Stimulated activated CD8-positive, alpha-beta memory T cell treated with anti-CD3 and anti-CD28 coated beads, Interleukin-15, amount 100 ng/mL, for 4 hours (primary cell): ENCODE measurements at places on chromosomes 6 and 20.

DNA sequence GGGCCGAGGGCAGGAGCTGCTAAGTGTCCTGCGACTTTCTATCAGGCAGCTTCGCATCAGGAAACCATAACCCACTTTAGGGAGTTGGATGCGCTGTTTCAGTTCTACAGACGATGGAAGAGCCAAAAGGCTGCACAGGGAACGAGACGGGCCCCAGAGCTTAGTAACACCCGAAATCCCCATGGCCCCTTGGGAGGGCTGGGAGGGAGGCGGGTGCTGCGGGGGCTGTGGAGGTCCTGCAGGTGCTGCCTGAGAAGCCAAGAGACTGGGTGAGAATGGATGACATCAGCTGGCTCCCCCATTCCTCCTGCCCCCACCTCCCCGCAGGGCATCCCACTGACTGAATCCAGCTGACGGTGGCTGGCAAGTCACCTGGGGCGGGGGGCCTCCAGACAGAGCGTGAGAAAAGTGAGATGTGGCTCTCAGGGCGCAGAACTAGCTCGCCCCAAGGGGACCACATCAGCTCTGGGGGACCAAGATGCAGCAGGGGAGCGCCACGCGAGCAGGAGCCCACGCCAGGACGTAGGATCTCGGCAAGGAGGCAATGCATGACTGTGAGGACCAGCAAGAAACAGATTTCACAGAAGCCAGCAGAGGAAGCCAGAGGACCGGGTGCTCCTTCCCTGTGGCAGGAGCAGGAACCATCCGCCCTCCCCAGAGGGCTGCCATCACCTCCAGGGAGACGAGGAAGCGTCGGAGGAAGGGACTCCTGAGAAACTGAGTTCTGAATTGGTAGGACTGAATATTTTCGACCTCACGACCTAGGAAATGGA, 36.8 kb downstream of the PNLDC1 start:
- no peak for DNase-seq

GRCh38 chr6:20117474-20117873, 94.8 kb downstream of the MBOAT1 start:
- no peak for DNase-seq

DNA sequence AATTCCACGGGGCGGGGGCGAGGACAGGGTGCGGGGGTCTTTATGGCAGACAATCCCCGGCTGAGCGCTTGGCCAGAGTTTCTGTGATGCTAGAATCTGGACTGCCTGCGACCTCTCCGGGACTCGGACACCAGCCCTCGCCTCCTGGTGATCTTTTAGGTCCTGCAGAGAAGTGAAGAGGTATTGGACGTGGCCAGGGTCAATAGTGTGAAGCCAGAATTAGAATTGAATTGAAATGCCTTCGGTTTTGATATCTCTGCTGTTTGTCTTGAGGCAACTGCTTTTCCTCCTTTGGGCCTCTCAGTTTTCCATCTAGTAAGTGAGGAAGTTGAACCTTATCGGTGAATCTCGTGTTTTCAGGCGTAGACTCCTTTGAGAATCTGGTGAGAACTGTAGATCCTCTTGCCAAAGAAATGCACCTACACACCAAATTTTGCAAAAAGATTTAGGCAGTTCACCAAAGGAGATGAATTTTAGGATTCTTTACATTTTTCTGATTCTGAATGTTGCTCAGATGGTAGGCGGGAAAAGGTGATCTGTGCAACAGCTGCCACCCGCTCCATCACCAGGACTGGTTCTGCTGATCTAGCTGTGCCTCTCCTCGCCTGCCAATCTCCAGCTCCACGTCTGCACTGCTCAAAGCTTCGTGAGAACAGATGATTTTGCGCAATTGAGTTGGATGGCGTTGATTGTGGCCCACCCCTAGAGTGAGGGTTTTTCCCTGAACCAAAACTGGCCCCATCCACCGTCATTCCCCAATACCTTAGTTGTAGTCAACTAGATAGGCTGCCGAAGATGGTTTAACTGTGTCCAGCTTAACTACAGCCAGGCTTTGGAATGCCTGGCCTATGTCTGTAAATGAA, 837 bp upstream of the OSER1 start:
- no peak for DNase-seq

DNA sequence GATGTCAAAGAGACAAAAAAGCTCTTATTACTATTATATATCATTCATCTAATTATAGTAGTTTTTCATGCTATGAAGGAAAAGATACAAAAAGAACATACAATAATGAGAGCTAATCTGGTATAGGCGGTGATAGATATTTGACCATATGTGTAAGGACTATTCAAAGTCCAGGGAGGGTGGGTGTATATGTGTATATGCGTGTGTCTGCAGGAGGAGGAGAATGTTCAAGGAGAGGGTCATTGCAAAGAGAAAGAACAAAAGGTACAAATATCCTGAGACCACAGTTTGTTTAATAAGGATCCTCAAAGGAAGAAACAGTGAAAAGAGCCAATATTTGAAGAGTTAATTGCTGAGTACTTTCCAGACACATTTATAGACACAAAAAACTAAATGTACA, 1288.6 kb upstream of the CITED2 start:
- no peak for DNase-seq

DNA sequence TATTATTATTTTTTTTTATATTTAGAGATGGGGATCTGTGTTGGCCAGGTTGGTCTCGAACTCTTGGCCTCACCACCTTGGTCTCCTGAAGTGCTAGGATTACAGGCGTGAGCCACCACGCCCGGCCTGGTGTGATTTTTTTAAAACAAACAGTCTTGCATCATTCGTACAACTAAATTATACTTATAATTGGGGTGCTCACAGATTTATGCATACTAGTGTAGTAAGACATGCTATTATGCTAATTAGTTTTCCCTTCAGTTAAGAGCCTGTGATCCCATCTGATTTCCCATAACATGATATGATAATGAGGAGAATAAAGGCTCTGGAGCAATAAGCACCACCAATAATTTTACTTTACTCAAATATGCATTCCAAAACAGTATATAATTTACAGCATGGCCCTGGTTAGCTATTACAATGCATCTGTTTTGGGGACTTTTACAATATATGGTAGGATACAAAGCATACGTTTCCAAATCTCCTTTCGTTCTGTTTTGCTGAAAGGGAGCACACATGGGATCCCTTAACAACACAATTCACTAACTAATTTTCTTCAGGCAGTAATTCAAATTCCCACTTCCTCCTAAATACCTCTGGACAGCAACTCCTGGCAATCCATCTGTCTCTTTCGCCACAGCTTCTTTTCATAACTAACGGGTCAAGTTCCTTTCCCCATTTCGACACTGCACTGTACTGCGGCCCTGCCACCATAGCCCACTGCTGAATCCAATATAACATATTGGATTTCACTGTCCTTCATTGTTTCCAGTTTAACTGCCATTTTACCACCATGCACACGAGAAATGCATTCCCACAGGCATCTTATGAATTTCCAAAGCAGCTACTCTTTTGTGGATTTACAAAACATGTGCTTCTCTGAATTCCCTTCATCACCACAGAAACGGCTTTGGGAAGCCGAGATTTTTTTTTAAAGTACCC, 1.7 kb downstream of the NUDT3 start:
- no peak for DNase-seq

DNA sequence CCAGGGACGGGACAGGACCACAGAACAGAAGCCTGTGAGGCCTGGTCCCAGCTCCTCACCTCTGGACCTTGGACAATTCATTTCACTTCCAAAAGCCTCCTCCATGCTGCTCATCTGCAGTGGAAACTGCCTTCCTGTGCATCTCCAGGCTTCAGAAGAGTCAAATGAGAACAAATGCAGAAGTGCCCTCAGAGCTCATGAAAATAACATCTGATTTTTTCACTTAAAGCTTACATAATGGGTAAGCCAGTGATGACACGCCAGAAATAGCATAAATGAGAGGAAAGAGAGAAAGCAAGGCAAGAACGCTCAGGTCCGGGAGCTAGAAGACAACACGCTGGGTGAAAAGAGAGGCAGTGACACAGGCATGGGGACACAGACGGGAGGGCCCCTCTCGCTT, 7.9 kb downstream of the CNKSR3 start:
- DNase-seq, result no peak

- DNase-seq, result no peak
Observed at GRCh38 chr6:161200610-161201370, 73.1 kb downstream of the AGPAT4 start.

DNA sequence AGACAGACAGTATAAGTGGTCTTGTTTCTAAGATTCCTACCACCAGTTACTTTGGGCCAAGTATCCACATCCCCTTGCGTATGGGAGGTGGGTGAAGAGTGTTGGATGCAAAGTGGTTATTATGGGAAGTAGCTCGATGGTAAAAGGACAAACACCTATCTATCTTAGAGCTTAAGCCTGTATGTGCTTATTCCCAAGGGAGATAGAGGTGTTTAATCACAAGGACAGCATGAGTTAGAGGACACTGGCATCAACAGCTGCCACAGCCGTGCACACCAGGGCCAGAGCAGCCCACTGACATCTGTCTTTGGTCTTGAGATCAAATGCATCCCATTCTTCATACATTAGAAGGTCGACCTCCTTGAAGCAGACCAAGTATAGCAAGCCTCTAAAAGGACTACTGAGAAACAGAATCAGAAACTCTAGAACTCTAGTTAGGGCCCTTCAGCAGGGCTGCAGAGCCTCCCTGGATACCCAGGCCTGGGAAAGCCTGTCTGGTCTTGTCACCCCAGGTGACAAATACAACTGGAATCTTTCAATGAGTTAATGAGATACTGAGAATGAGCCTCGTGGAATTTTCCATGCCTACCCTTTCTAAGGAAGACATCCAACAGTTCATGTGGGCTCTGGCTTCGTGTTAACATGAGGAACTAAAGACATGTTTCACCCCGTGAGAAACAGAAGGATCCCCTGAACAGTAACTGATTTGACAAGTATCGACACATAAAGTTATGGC, 28.7 kb downstream of the TXNDC5 start:
- no peak for DNase-seq

GRCh38 chr6:136726837-136727557, 65.3 kb downstream of the MAP3K5 start:
- no peak for DNase-seq

GRCh38 chr6:5128351-5128750, 43.2 kb downstream of the PPP1R3G start:
- no peak for DNase-seq

GRCh38 chr20:45028424-45029136, 62.3 kb downstream of the STK4 start:
- DNase-seq, result no peak

DNA sequence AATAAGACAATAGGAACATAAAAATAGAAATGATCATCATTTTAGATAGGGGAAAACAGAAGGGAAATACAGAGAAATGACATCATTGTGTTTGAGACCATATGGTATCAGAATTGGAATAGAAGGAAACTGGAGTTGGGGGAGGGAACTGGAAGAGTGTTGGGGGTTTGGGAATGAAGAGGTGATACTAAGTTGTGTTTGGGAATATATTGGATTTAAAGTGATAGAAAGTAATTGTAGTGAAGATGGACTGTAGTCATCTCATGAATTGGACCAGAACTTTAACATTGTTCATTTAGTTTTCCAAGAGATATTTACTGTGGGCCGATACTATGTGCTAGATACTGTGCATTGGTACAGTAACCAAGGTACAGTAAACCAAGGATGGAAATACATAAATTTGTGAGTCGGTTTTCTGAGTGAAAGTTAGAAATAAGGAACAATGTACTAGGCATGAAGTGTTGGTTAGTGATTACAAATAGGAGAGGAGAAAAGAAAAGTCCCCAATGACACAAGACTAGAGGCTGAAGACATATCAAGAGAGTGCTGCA, 32.3 kb downstream of the KCNQ5 start:
- DNase-seq, result no peak

GRCh38 chr6:64270083-64270482, 634.5 kb downstream of the PHF3 start:
- DNase-seq, result no peak

- DNase-seq, result no peak
Observed at GRCh38 chr6:157089258-157089657, 234.1 kb downstream of the TMEM242 start.

GRCh38 chr20:63087236-63087871, 80.6 kb upstream of the BHLHE23 start:
- DNase-seq, result no peak

GRCh38 chr6:24766680-24767462, 7.9 kb upstream of the GMNN start:
- no peak for DNase-seq

DNA sequence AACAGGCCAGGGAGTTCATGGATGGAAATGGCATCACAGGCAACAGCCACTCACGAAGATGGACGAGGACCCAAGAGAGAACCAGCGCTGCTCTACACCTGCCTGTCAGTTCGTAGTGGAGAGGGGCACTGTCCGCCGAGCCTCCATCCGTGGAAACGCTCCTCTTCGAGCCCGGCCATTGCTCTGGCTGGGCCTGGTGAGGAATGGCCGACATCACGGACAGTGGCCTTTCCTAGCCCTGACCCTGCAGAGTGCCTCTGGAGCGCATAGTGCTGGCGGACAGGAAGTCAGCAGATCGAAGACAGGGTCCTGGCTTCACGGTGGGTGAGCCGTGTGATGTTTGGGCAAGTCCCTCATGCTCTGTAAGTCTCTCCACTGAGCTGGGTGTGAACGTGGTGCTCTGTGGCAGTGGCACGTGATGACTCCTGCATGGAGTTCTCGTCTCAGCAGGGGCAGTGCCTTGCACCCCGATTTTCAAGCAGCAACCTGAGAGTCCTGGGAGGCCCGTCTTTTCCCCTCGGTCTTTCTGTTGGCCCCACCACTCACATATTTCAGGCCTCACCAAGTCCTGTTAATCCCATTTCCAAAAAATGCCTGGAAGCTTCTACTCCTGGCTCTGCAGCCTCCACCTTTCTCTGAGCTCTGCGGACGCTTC, 214.4 kb downstream of the ERMARD start:
- no peak for DNase-seq

DNA sequence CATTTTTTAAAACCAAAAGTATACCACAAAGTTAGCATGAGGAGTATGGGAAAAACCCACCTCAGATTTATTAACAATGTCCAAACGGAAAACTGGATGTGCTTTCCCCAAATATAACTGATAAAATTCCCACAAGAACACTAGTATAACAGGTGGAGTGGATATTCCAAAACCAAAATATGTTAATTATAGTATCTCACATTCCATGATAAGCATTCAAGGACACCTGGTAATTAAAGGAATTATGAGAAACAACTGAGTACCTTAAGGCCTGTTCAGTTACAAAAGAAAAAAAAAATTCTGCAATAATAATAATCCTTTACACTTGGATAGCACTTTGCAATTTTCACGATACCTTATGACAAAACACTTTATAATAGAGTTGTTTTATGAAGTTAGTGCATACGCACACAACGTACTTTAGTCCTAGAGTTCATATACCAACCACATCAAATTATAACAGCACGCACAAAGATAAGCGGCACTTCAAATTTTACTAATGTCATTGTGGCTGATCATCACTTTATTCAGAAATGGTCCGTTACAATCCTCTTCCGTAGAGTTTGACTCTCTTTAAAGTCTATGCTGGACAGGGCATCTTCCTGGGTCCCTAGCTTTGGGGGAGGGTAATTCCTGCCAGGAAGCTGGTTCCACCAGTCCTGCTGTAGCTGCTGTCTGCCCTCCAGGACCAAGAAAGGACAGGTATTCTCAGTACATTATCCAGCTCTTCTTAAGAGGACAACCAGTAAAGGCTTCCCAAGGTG, 1.7 kb downstream of the CDK19 start:
- no peak for DNase-seq

GRCh38 chr6:7471171-7471570, 70.3 kb upstream of the DSP start:
- no peak for DNase-seq

GRCh38 chr6:154624038-154624599, 109.1 kb upstream of the SCAF8 start:
- no peak for DNase-seq
